ENCODE measurements at places on chromosomes 12 and 14.

- DNase-seq, result no peak
Observed at GRCh38 chr12:121252712-121253345, 42.9 kb downstream of the P2RX4 start.

DNA sequence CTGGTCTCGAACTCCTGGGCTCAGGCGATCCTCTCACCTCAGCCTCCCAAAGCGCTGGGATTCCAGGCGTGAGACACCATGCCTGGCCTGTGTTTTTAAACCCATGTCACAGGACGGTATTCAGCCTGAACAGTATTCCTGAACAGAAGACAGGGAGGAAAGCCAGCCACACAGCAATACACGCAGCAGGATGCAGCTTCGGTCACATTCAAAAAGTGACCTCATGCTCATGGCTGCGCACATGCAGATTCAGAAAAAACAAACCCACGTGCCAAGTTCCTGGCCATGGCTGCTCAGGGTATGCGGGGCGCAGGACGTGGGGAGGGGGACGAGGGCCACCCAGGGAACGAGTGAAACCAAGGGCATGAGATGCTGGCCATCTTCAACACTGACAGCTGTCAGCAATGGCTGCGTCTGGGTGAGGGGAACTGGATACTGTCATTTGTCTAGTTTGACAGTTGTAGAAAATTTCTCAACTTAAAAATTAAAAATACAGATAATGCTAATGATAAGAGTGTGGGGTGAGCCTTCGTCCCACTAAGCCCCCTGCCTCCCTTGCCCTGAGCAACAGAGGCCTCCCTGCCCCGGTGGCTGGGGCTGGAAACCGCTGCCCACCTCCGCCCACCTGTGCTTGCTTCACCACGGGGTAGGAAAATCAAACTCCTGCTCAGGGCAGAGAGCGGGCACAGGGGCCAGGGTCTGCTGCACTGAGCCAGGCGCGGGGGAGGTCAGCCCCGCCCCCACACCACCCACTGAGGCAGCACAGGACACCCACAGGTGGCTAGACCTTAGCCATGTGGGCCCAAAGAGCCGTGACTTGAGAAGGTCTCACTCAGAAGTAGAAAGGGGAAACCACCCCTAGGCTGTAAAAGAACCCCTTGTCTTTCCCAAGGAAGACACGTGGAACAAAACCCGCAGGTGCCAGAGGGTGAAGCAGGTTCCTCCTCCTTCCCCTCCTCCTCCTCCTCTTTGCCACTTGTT is 84.2 kb downstream of the SCARB1 start:
- DNase-seq, result no peak

DNA sequence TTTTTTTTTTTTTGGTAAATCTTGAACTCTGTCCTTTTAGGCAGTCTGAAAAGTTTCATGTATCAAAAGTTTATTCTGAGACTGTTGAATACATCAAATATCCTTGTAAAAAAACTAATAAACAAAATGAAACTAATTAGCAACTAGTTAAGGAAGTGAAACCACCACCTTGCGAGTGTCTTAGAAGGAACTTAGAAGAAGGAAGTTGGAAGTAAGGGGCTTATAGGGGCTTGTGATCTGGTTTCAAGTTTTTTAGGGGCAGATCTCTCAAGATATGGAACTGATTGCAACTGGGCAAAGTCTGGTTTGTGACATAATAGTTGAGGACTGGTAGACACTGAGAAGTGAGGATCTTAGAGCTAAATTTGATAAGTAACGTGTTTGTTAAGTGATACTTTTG is 748.8 kb downstream of the C12orf50 start:
- DNase-seq, result no peak

GRCh38 chr14:77046721-77047120 is 18.2 kb upstream of the IRF2BPL start:
- DNase-seq, result no peak

- no peak for DNase-seq
Observed at GRCh38 chr12:5044420-5045295, 979 bp downstream of the KCNA5 start.

GRCh38 chr12:5051913-5052312 is 8.2 kb downstream of the KCNA5 start:
- DNase-seq, result no peak

GRCh38 chr14:73661872-73662271 is 17.1 kb downstream of the DNAL1 start:
- DNase-seq, result no peak

- no peak for DNase-seq
Observed at GRCh38 chr14:46198676-46199075, 452.9 kb downstream of the RPL10L start.

GRCh38 chr12:16154990-16155389 is 122.5 kb downstream of the SLC15A5 start:
- DNase-seq, result no peak

DNA sequence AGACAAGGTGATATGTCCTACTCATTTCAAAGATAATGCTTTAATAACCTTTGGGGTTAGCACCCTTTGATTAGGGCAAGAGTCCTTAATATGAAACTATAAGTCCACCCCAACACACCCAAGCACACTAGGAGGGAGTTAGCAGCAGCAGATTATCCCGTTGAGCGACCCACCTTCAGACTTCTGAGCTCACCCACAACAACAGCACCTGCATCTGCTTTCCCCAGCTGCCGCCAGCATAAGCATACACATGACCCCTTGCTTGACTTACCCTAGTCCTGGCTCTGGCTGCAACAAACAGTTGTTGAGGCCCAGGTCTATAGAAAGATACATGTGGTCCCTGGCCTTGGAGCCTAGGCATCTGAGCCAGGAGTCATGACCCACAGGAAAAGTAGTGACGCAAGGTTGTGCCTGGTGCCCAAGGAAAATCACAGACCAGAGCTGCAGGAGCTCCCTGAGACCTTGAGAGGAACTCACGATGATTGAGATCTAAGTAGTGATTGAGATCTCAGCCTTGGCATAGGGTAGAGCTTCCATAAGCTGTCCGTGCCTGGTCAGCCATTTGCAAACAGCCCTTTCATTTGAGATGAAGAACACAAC is 19.0 kb downstream of the ZDHHC22 start:
- no peak for DNase-seq

GRCh38 chr12:24600996-24601395 is 347.9 kb downstream of the BCAT1 start:
- no peak for DNase-seq

DNA sequence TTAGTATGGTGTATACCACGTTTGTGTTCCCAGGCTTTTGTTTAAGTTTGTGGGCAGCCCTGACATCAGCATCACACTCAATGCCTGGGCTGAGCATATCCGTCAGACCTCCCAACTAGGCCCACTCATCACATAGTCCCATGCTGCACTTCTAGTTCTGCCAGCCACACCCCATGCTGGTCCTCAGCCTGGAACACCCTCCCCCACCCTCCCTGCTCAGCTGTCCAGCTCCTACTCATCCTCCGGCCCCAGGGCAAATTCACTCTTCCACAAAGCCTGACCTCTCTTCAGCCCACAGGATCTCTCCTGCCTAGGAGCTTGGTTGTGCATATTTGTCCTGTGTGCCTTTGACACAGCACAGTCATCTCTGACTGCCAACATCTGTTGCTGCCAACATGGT is 3.9 kb upstream of the ENDOU start:
- no peak for DNase-seq

- no peak for DNase-seq
Observed at GRCh38 chr12:32893043-32893442, 3.5 kb downstream of the PKP2 start.

DNA sequence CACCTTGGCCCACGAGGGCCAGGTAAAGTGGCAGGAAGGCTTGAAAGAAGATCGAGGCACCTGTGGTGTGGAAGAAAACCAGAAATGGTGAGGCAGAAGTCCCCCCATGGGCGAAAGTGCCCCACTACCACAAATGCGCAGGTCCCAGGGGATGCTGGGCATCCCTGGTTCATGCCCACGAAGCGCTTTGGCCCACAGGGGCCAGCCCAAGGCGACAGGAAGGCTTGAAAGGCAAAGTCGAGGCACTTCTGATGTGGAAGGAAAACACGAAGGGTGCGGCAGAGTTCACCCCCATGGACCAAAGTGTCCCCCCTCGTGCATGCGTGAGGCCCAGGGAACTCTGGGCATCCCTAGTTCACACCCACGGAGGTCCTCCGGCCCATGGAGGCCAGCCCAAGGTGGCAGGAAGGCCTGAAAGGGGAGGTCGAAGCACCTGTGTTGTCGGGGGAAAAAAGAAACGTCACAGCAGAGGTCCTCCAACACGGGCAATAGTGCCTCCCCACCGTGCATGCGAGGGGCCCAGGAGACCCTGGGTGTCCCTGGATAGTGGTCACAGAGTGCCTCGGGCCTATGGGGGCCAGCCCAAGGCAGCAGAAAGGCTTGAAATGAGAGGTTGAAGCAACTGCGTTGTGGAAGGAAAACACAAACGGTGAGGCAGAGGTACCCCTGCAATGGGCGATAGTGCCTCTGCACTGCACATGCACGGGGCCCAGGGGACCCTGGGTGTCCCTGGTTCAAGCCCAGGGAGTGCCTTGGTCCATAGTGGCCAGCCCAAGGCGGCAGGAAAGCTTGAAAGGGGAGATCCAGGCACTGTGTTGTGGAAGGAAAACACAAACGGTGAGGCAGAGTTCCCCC is 373.9 kb downstream of the ALG10 start:
- DNase-seq, result no peak

- DNase-seq, result no peak
Observed at GRCh38 chr12:64618953-64619590, 8.8 kb downstream of the RASSF3 start.

- no peak for DNase-seq
Observed at GRCh38 chr12:84131076-84131475, 781.5 kb downstream of the SLC6A15 start.

GRCh38 chr12:132502149-132502881 is 12.4 kb downstream of the FBRSL1 start:
- no peak for DNase-seq

DNA sequence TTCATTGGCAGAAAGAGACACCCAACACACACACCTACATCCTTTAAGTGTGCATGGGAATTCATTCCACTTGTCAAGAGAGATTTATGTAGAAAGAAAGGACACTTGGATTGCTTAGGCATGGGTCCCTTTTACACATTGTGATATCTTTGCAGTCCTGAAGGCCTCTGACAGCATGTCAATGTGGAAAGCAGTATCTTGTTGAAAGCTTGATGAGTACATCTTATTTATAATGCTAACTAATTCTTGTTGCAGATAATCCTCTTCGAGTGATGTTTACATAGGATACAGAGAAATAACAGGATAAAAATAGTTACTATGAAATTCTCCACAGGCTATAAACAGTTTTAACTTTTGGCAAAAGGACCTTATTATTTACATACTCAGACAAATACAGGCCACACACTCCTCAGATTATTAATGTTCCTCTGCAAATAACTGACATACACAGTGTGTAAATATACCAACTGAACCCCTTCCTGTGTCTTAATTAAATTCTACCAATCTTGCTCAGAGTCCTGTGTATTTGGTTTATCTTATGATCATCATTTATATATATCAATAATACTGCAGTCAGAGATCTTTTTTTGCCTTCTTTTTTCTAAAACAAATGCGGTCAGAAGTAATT is 111.8 kb upstream of the DIO2 start:
- no peak for DNase-seq

GRCh38 chr12:52155048-52155868 is 36.6 kb downstream of the KRT80 start:
- DNase-seq, result no peak

DNA sequence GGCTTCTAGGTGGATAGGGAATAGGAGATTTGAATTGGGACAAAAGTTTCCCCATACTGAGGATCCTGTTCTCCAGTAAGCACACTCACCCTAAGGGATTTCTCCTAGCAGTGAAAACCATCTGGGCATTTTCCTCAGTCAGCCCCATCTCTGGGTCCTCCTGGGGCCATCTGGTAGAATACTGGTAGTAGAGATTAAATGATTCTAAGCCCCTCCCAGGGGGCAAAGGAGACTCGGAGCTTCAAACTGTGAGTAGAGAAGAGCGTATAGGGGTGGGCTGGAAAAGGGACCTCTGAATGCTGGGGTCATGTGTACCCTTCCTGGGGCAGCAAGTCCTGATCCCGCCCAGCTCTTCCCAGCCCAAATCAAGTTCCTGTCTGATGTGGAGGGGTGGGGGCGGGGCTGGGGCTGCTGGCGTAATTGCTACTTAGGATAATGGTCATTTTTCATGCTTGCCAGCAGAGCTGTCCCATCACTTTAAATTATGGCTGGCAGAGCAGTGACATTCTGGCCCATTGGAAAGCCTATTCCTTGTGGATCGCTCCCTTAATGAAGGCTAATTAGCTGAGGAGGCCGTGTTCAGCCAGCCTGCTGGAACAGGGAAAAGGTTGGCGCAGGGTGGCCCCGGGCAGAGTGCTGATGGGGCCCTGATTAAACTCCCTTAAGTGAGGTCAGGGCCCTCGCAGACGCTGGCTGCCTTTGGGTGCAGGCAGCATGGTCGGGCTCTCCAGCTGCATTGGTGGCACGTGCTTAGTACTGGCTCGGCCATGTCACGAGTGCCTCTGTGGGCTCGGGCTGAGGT is 127.8 kb downstream of the TSPAN9 start:
- DNase-seq, result no peak

DNA sequence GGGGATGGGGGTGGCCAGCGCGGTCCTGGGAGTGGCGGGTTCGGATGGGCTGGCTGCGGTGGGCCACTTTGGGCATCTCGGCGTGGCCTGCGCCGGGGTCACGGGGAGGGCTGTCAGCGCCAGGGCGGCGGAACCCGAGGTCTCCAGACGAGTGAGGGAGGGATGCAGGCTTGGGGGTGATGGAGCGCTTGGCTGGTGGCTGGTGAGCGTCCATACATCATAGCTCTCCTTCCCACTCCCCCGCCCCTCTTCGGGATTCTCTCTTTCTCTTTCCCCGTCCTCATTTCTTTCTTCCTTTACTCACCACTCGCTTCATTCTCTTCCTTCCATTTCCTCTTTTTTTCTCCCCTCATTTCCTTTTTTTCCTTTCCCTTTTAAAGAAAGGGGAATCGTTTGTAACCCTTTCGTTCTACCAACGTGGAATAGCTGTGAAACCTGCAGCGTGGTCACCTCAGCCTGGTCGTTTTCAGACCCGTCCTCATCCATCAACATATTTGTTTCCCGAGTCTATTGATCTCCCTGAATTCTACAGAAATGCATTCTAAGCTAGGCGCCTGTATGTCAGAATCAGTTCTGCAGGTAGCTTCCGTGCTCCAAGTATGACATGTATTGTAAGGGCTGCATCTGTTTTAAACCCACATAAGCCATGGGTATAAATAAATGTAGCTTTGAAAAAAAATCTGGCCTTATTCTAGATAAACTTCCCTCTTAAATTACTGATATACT is 260.3 kb upstream of the E2F7 start:
- no peak for DNase-seq

DNA sequence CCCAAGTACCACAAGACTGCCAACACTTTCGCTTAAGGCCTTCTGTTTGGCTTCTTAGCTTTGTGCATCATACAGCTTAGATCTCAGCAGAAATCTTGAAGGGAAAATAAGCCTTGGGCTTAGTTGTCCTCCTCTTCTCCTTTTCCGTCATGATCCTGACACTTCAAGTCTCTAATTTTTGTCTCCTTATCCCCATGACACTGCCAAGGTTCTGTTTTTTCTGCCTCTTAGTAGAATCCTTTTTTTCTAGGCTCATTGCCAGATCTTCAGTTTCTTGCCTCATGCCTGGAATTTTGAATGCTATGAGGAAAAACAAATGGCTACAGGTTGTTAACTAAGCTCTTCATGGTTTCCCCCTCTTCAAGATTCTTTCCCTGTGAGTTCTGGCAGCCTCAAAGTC is 450.4 kb downstream of the LRFN5 start:
- no peak for DNase-seq

Data from stimulated activated CD8-positive, alpha-beta memory T cell treated with anti-CD3 and anti-CD28 coated beads, Interleukin-7, amount 100 ng/mL, for 4 hours (primary cell).